ENCODE measurements at places on chromosomes 2 and 18.
A peak's percentile ranks its signal among the peaks of the same experiment; 100 is the strongest.

DNA sequence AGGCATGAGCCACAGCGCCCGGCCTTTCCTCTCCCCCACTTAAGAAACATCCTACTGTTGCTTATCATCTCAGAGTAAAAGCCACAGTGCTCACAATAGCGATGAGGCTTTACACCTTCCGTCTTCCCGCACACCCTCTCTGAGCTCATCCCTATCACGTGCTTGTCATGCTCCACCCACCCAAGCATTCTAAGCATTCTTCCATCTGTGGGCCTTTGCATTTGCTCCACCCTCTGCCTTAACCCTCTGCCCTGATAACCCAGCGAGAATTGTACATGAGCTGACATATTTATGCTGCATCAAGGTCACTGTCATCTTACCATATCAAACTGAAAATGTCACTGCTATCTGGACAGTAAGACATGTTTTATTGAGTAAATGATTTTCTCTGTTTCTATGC lies 22.6 kb downstream of the FOXI3 start:
- DNase-seq = no peak

DNA sequence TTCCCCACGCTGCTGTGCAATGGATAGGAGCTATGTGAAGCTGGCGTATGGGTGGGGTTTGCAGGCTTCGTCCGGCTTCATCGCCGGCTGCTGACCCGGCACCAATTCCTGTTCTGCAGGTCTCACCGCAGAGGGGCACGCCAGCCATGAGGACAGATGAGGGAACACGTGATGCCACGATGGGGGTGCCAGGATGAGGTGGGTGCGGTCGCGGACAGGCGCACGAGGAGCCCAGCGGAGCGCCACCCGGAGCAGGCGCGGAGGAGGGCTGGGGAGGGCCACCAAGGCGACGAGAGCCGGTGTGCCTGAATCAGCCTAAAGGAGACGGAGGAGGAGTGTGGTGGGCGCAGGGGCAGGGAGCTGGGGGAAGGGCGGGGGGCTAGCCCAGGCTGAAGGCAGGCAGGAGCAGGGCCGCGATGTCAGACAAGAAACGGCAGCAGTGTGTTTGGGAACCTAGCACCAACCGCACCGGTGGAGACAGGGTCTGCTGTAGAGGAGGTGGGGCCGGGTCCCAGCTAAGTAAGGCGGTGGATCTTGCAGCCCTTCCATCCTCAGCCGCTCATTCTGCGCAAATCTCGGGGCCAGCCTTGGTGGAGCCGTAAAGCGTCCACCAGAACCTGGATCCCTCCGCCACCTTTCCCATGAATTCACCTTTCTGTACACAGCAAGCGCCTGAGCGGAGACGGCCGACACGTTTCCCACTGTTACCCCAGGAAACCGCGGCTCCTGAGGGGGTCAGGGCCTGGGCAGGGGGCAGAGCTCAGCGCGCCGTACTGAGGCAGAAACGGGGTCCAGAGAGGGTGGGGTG lies 17.0 kb upstream of the CD8A start:
- peak; percentile 79 for DNase-seq

GRCh38 chr2:235526166-235526565 lies 32.3 kb downstream of the AGAP1 start:
- no peak for DNase-seq

GRCh38 chr2:64524604-64525316 lies 632 bp downstream of the AFTPH start:
- peak; percentile 49 for DNase-seq

GRCh38 chr18:54215069-54215468 lies 9.4 kb downstream of the MBD2 start:
- no peak for DNase-seq

- no peak for DNase-seq
These were observed 327.8 kb upstream of the SOX11 start for GRCh38 chr2:5364361-5364760.

DNA sequence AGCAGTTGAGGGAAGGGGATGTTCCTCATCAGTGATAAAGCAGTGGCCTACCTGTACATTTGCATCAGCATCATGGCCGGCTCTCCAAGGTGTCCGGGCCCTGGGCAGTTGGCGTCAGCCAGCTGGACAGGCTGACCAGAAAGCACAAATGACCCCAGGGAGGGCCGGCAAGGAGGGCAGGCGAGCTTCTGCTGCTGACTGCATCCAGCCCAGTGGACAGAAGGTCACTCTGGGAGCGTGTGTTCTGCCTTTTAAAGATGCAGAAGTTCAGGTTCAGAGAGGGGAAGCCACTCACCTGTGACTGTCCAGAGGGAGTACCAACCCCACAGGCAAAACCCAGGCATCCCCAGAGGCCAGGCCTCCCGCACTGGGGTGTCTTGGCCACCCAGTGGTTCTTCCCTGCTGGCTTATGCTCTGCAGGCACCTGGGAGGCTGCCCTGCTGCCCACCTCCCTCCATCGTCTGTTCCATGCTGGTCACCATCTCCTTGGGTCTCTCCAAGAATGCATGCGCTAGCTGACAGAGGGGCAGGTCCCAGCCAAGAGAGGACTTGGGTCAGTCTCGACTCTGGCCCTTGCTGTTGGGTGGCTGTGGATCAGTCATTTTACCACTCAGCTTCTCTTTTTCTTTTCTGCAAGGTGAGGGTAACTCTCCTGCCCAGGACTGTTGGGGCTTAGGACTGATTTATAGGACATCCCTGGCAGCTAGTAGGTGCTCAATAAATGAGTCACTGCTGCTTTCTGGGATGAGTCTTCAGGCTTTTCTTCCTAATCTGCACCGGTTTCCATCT lies 89.9 kb downstream of the INHBB start:
- no peak for DNase-seq

DNA sequence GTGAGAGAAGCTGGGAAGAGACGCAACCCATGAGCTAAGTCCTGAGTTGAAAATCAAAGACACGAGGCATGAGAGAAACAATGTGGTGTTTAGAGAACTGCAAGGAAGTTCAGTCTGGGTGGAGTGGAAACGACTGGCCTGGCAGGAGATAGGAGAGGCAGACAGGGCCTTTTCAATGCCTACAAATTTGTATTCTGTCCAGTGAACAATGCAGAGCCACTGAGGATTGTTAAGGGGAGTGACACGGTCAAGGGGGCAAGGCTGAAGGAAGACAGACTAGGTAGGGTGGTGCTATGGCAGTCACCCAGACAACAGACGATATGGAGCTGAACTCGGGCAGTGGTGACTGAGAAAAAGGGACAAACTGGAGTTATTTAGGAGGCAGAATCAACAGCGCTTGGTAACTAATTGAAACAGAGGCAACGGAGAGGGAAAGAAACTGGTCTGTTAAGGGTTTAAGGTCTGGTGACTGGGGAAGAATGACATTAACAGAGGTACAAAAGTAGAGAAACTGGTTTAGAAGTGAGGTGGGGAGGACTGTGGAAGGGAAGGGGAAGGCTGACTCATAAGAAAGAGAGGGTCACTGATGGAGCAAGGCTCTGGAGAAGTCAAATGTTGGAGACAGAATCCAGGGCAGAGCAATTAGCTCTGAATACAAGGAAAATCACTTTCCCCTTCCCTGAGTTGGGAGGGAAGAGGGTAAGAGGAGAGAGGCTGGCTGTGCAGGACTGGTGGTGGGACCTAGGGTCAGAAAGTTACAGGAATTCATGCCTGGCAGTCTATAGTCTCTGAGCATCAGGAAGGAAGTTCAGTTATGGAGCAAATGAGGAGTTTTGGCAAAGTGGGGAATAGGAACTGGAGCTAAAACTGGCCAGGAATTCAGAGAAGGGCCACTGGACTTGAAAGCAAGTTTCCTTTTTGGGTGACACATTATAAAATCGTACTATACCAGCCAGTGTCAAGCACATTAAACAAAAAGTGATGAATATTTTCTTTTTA lies 63.4 kb upstream of the CHRNA1 start:
- no peak for DNase-seq

DNA sequence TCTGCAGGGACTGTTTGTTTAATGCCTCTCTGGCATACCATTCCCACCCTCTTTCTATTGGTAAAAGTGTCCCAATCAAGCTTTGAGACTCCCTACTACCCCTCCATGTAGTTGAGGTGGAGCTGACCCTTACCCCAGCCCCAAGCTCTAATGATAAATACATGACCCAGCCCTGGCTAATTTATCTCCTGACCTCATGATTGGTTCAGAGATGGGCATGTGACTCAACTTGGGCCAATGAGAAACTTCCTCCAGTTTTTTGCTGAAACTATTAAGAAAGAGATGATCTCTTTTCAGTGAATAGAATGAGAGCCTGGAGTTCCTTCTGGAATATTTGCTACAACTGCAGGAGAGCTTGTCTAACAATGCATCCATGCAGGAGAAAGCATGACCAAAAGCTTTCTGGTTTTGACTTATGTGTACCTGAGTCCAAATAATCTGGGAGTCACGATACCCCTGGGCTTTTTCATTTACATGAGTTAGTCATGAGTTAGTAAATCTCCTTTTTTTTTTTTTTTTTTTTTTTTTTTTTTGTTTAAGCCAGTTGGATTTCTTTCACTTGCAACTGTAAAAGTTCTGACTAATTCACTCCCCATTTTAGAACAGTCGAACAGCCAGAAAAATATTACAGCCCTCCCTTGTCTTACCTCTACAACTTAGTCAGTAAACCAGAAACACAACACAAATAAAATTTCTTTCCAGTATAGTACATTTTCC lies 66.5 kb upstream of the TLK1 start:
- no peak for DNase-seq

GRCh38 chr2:54638103-54638502 lies 85.4 kb upstream of the EML6 start:
- DNase-seq = no peak

GRCh38 chr18:8943900-8944870 lies 158.3 kb upstream of the NDUFV2 start:
- DNase-seq = no peak

DNA sequence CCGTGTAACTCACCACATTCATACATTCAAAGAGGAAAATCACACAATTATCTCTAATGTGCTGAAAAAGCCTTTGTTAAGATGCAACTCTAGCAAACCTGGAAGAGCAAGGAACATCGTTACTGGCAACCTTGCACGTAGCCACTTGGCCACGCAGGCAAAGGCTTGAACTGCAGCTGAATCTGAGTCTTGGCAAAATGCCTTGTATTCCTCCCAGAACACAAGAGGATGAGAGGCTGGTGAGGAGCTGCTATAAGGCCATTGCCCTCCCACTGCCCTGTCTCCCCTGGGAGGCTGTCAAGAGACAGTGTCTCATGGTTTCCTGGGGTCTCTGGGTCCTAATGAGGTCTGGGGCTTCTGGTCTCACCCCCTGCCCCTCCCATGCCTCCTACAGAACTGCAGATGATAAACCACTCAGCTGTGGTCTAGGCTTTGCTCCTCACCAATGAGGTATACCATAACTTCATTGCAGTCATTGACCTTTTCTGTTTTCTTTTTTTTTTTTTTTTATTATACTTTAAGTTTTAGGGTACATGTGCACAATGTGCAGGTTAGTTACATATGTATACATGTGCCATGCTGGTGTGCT lies 141.4 kb downstream of the SPP2 start:
- peak; percentile 94 for DNase-seq

DNA sequence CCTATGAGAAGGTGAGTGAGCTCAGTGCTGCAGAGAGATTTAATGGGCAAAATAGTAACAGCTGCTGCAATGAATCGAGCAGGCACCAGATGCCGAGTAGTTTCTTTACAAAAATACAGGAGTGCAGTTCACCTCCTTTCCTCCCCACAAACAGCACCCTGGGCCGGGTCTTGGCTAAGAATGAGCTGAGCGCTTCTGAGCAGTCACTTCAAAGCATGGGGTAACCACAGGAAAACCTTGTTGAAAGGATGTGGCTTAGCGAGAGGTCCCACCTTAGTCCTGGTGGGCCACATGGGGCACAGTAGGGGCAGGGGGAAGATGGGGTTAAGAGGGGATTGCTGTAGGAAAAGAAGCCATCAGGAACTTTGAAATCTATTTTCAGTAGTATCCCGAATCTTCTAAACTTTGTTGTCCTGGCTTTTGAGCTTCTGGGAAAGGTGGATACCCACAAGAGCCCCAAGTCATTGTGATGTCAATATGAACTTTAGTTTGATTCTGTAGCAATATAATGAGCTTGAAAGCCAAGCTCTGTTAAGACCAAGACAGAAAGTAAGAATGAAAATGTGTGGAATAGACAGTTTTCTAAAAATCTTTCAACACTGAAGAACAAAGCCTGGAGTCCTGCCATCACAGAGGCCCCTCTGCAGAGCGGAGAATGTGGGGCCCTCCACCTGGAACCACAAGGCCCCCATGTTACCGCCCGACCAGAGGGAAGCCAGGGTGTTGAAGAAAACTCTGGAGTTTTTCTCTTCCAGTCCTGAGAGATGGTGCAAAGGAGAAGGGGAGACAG lies 101.0 kb upstream of the ZNF236 start:
- no peak for DNase-seq

DNA sequence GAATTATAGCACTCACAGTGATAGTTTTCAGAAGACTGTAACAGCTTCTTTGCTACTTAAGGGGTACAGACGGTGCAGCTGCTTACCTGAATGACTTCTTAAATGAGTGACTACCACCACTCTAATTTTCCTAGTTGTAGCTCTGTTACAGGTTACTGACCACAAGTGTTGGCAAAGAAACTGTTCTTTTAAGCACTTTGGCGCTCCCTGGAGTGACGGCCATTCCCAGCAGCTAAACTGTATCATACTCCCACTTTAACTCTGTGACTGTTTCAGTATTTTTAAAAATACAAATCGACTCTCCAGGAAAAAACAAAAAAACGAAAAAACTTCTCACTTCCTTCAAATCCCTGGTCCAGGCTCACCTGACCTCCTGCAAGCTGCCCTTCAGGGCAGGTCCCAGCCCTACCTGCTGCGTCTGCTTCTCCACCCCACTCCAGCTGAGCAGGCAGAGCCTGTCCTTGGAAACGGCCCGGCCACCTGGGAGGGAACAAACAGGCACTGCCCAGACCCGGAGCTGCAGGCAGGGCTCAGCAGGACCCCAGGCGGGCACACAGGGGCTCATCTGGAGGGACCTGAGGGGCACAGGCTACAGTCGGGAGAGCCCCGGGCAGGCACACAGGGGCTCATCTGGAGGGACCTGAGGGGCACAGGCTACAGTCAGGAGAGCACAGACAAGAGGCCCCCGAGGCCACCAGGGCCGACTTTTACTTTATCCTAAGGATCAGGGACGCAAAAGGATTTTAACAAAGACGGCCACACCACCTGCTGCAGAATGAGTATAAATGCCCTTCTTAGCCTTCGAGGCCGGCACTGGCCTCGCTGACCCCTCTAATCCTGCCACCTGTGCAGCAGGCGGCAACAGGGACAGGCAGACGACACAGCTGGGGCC lies 24.5 kb downstream of the SLC66A2 start:
- no peak for DNase-seq

- no peak for DNase-seq
These were observed 9.8 kb downstream of the NR4A2 start for GRCh38 chr2:156322686-156323231.

All from NCI-H345 (cell line).